Right cardiac atrium (tissue), 5 donors: ENCODE measurements at places on chromosomes 6 and 20.

DNA sequence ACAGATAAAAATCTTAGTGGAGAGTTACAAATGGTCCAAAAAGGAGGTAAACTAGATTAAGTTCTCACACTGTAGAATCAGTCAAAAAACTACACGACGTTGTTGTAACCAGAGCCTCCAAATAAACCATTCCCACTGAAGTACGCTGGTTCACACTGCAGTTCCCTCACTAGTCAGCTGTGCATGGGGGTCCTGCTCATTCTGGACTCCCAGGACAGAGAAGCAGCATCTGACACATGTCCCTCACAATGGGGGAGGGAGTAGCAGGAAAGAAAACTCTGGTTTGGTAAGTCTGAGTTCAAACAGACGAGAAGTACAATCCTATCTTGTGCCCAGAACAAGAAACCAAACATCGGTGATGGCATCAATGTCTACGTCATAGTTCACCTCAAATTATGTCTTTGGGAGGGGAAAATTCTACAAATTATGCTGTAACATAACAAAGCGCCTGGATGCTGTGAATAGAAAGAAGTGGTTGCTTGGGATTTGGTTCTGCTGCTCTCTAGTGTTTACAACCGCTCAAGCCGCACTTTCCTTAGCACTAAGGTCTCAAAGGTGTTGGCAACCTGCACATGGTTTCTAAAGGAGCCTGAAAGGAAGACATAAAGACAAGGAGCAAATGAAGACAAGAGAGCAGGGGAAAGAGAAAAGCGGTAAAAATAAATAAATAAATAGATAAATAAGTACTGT lies 208.0 kb downstream of the GMDS start:
- DNase-seq = no peak

GRCh38 chr20:35120012-35120701 lies 27.0 kb downstream of the EDEM2 start:
- DNase-seq = peak; percentile 71

GRCh38 chr6:158492881-158493280 lies 67.0 kb upstream of the TMEM181 start:
- DNase-seq = no peak

- DNase-seq = no peak
Observed at GRCh38 chr20:47281376-47281775, 75.1 kb downstream of the ZMYND8 start.

- DNase-seq = no peak
Observed at GRCh38 chr6:157763904-157764177, 59.2 kb upstream of the SNX9 start.

DNA sequence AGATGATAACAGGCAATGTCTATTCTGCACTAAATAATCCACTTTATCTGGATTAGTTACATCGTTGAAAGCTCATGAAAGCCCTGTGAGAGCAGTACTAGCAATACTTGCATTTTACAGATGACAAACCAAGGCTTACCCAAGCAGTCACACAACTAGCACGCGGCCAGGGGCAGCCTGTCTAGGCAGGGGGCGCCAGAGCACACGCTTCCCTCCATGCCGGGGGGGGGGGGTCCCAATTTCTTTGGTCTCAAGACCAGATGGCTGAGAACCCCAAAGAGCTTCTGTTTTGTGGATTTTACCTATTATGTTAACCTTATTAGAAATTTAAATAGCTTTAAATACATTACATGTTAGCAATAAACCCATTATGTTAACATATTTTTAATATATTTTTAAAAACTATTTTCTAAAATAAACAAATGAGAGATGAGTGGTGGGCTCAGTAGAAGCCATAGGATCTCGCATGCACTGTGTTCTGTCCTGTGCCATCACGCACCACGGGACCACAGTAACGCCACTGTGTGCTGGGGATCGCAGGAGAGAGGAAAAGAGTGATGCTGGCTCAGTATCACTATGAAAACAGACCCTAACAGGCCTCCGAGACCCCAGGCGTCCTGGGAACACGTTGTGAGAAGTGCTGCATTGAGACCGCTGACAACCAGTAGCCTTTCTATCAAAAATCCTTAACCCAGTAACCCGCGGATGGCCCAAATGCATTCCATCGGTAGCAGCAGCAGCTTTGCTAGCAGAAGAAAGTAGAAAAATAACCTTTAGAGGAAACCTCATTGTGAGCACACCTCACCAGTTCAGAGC lies 5.3 kb upstream of the PRR18 start:
- DNase-seq = no peak

- DNase-seq = no peak
Observed at GRCh38 chr6:33095681-33096080, 19.9 kb downstream of the HLA-DPB1 start.

DNA sequence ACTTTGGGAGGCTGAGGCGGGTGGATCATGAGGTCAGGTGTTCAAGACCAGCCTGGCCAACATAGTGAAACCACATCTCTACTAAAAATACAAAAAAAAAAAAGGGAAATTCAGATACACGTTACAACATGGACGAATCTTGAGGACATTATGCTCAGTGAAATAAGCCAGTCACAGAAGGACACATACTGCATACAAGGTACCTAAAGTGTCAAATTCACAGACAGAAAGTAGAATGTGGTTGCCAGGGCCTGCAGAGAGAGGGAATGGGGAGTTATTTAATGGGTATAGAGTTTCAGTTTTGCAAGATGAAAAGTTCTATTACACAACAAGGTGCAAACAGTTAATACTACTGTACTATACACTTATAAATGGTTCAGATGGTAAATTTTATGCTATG lies 75.1 kb downstream of the SNX5 start:
- DNase-seq = no peak

DNA sequence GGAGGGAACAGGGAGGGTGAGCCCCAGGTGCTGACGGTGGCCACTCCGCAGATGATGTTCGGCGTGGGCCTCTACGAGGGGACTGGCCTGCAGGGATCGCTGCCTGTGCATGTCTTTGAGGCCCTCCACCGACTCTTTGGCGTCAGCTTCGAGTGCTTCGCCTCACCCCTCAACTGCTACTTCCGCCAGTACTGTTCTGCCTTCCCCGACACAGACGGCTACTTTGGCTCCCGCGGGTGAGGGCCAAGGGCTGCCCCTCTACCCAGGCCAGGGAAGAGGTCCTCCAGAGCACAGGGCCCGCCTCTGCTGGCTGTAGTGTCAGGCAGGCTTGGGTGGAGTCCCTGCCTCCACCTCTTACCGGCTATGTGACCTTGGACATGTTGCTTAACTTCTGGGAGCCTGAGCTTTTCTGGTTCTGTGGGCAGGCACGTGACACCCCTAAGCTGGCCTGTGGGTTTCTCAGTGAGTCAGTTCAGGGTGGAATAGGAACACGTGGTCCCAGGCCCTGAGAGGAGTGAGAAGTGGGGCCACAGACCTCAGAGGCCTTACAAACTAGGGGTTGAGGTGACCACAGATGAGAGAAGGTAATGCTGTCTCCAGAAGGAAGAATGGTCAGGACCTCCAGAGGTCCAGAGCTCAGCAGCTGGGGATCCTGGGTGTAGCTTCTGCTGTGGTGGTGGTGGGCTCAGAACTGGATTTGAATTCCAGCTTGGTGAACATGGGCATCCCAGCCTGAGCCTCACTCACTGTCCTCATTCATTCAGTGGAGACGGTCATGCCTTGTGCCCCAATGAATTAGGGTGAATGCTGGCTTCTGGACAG lies 11.9 kb downstream of the PCIF1 start:
- no peak for DNase-seq

DNA sequence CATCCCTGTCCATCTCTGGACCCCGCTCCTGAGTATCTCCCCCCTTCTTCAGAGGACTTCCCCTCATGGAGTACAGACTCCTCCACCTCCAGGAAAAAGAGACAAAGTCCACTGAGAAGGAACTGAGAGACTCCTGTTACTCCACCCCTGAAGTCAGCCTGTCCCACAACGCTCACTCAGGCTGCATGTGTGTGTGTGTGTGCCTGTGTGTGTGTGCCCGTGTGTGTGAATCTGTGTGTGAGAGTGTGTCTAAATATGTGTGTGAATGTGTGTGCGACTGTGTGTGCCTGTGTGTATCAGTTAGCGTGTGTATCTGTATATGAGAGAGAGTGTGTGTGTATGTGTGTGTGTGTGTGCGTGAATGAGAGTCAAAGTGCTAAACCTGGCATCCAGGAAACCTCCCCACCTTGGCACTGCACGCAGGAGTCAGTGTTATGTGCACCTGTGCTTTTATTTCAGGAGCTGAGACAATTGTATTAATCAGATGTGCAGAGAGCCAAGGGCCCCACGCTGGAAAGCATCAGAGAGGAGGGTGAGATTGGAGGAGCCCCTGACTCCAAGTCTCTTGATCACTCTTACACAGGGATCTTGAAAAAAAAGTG lies 39.0 kb downstream of the HLA-A start:
- no peak for DNase-seq

GRCh38 chr6:128358244-128358776 lies 162.1 kb downstream of the PTPRK start:
- no peak for DNase-seq

- no peak for DNase-seq
Observed at GRCh38 chr20:8656335-8656734, 412.6 kb upstream of the PLCB4 start.

- no peak for DNase-seq
Observed at GRCh38 chr20:43727980-43728590, 1.3 kb upstream of the GTSF1L start.

DNA sequence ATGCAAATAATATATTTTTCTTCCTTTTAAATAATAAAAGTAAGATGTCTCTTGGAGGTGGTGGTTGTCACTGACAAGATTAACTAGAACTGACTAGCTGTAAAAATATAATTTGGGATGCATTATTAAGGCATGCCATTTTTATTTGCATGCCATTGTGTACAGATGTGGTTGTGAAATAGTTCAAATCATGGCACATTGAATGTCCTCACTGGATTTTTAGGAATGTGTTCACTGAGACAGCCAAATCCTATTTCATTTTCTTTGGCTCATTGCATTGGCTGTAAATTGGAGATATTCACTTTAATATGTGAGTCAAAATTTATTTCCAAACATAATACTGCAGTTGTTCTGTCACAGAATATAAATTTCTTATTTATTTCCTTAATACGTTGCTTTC lies 62.3 kb downstream of the ESR1 start:
- DNase-seq = no peak

GRCh38 chr20:51481341-51481914 lies 61.1 kb downstream of the NFATC2 start:
- DNase-seq = no peak

- DNase-seq = no peak
Observed at GRCh38 chr6:168447282-168447681, 6.3 kb downstream of the SMOC2 start.

- no peak for DNase-seq
Observed at GRCh38 chr20:40965671-40966070, 63.0 kb upstream of the TOP1 start.

GRCh38 chr20:36152261-36152660 lies 2.3 kb upstream of the EPB41L1 start:
- DNase-seq = no peak

- DNase-seq = peak; percentile 69
Observed at GRCh38 chr20:32164984-32165735, 42.4 kb downstream of the PLAGL2 start.

DNA sequence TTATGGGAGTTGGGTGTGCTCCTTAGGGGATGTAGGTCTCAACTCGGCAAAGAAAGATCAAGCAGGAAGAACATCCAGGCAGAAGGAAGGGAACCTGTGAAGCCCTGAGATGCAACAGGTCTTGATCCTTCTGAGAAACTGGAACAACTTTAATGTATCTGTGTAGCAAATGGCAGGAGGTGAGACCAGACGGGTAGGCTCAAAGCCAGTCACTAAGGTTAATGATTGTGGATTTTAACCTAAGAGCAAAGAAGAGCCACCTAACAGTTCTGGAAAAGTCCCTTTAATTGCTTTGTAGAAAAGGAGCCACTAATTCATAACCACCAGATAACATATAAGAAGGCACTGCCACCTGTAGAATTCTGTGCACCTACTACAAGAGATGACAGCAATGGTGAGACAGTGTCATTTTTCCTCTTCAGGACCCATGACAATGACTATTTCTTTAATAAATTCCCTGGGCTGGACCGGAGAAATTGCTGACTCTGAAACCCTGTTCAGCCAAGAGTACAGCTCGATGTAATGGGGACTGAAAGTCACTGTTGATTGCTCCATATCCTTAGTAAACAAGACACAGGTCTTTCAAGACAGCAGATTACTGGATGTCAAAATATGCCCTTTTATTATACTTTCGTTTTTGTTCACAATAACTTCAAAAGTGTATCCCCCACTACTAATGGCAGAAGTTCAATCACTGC lies 326.2 kb downstream of the CBLN4 start:
- DNase-seq = no peak

GRCh38 chr20:38806855-38807655 lies 1.6 kb downstream of the PPP1R16B start:
- DNase-seq = peak; percentile 47

GRCh38 chr6:129617986-129618385 lies 92.0 kb downstream of the ARHGAP18 start:
- no peak for DNase-seq

DNA sequence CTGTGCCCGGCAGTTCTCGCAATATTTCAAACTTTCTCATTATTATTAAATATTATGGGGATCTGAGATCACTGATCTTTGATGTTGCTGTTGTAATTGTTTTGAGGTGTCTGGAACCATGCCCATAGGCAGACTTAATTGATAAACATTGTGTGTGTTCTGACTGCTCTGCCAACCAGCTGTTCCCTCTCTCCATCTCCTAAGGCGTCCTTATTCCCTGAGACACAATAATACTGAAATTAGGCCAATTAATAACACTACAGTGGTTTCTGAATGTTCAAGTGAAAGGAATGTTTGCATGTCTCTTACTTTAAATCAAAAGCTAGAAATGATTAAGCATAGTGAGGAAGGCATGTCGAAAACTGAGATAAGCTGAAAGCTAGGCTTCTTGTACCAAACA lies 7.6 kb downstream of the MAPK14 start:
- no peak for DNase-seq

DNA sequence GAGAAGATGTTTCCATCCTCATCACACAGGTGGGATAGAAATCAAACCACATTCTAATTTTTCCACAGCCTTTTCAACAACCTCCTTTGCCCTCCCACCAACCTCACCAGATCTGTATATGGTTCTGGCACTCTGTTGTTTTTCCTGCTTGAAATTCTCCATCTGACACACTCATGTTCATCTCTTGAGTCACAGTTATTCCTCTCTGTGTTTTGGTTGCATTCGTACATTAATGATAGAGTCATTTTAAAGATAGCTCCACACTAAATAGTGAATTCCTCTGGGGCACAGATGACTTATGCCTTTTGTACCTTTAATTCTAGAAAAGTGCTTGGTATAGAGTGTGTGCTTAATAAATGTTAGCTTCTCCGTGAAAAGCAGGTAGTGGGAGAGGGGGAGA lies 1.4 kb upstream of the GCLC start:
- DNase-seq = no peak

DNA sequence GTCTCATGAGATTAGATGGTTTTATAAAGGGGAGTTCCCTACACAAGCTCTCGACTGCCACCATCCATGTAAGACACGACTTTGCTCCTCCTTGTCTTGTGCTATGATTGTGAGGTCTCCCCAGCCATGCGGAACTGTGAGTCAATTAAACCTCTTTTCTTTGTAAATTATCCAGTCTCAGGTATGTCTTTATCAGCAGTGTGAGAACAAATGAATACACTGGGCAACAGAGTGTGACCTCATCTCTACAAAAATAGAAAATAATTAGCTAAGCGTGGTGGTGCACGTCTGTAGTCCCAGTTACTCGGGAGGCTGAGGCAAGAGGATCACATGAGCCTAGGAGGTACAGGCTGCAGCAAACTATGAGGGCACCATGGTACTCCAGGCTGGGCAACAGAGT lies 51.3 kb downstream of the MDN1 start:
- DNase-seq = no peak

- no peak for DNase-seq
Observed at GRCh38 chr20:20888936-20889335, 176.5 kb upstream of the RALGAPA2 start.

- no peak for DNase-seq
Observed at GRCh38 chr6:157462956-157463742, 82.2 kb downstream of the ZDHHC14 start.

GRCh38 chr6:17986656-17987446 lies 584 bp downstream of the KIF13A start:
- peak; percentile 70 for DNase-seq
